ENCODE measurements at places on chromosomes 1 and 21.

GRCh38 chr1:62392951-62393350 is 43.9 kb upstream of the USP1 start:
- no peak overlapping the region for H3K27ac ChIP-seq
- no peaks in the 10 kb centered on the region for H3K4me1 ChIP-seq
- no peaks in the 10 kb centered on the region for H3K36me3 ChIP-seq
- H3K27me3 ChIP-seq, result peaks cover 7% of the 10 kb centered on the region

GRCh38 chr1:233211595-233211994 is 83.9 kb downstream of the PCNX2 start:
- H3K36me3 ChIP-seq, result peaks cover 7% of the 10 kb centered on the region
- no peaks in the 10 kb centered on the region for H3K4me1 ChIP-seq
- no peak for DNase-seq
- H3K27me3 ChIP-seq, result no peaks in the 10 kb centered on the region
- no peak overlapping the region for H3K27ac ChIP-seq

- H3K27me3 ChIP-seq, result no peaks in the 10 kb centered on the region
- no peaks in the 10 kb centered on the region for H3K4me1 ChIP-seq
- no peaks in the 10 kb centered on the region for H3K36me3 ChIP-seq
- H3K27ac ChIP-seq, result no peak overlapping the region
Observed at GRCh38 chr21:30340714-30341573, 3.5 kb upstream of the KRTAP27-1 start.

DNA sequence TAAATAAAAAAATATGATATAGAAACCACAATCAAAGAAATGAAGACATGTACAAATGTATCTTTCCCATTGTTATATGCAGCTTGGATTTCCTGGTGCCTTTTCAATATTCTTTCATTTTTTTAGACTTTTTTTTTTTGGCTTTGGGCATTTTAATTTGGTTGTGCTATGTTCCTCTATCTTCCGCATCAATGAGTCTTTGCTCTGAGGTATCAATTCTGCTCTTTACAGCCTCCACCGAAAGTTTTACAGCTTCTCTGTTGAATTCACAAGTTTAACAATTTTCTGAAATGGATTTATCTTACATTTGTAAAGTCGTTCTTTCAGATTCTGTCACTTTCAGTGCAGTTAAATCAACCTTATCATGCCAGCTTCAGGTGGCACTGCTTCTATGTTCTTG is 50.5 kb downstream of the OMA1 start:
- no peaks in the 10 kb centered on the region for H3K4me1 ChIP-seq
- H3K4me3 ChIP-seq, result no peak overlapping the region
- no peak for DNase-seq

GRCh38 chr1:212167098-212167497 is 118.1 kb upstream of the PPP2R5A start:
- H3K27me3 ChIP-seq, result no peaks in the 10 kb centered on the region
- no peak for DNase-seq
- H3K4me1 ChIP-seq, result peaks cover 15% of the 10 kb centered on the region
- H3K36me3 ChIP-seq, result no peaks in the 10 kb centered on the region

DNA sequence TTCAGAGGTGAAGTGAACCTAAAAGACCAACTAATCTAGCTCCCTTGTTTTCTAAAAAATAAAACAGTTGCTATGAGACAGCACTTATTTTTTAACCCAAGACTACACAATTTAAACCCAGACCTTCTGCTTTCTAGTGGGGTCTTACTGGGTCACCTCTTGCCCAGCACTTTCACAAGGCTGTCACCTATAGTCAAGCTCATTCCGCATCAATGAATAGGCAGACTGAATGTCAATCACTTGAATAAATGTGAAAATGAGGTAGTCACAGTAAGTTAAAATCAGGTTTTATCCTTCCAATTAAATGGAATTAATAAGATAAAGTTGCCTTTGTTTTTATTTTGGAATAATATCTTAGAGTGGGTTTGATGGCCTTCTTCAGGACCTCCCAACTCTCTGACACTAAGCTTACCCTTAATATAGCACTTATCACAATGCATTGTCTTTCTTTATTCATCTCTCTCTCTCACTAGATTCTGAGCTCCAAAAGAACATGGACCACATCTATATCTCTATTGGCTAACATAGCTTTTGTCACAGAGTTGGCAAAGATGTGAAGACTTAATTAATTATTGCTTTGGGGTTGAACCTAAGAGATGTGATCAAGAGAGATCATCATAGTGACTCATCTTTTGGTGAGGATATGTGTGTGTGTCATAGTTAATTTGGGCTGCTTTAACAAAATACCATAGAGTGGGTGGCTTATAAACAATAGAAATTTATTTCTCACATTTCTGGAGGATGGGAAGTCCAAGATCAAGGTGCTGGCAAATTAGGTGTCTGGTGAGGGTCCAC is 248.7 kb upstream of the DAB1 start:
- DNase-seq, result no peak
- H3K4me3 ChIP-seq, result no peak overlapping the region
- H3K4me1 ChIP-seq, result no peaks in the 10 kb centered on the region

DNA sequence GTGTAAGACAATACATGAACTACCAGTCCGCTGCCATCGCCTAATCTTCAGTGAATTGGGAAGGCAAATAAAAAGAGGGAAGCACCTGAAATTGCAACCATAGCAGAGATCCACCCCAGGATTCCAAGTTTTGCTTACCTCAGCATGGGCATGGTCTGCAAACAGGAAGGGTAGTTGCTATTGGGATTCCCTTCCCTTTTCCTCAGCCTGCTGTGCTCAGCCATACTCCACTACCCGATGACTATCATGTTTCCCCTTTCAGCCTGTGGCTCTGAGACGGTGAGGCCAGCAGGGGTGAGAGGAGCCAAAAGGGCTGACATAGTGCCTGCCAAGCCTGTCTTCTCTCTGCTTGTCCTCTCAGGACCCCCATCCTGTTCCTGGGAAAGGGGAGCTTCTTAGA is 64.2 kb downstream of the GPR137B start:
- peaks cover 26% of the 10 kb centered on the region for H3K36me3 ChIP-seq
- H3K27ac ChIP-seq, result no peak overlapping the region
- no peak for DNase-seq
- H3K4me1 ChIP-seq, result no peaks in the 10 kb centered on the region

GRCh38 chr1:147717051-147717705 is 43.2 kb downstream of the GJA5 start:
- DNase-seq, result no peak
- H3K4me3 ChIP-seq, result no peak overlapping the region
- no peaks in the 10 kb centered on the region for H3K4me1 ChIP-seq
- H3K36me3 ChIP-seq, result no peaks in the 10 kb centered on the region

- H3K27me3 ChIP-seq, result no peaks in the 10 kb centered on the region
- H3K4me3 ChIP-seq, result no peak overlapping the region
Observed at GRCh38 chr1:244362476-244362875, 89.2 kb downstream of the ADSS2 start.

DNA sequence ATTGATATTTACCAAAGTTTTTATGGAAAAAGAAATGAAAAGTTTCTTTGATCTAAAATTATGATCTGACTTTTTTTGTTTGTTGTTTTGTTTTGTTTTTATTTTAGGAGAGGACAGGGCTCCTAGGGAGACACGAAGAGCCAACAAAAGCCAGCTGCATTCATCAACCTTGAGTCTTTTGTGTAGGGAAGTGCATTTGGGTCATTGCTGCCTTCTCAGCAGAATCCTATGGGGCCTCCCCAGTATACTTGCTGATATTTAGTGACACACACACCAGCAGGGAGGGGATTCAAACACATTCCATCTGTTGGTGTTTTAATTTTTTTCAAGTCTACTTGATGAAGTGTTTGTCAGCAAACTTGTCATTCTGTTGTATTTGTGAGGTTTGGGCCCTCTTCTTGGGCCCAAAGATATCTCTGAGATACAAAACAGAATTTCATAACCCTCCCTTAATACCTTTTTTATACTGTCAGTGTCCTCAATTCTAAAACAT is 203.5 kb downstream of the NTNG1 start:
- no peaks in the 10 kb centered on the region for H3K27me3 ChIP-seq
- H3K36me3 ChIP-seq, result no peaks in the 10 kb centered on the region
- no peak overlapping the region for H3K4me3 ChIP-seq
- no peak overlapping the region for H3K27ac ChIP-seq
- H3K4me1 ChIP-seq, result no peaks in the 10 kb centered on the region

GRCh38 chr21:28539623-28539988 is 453.1 kb downstream of the LTN1 start:
- no peaks in the 10 kb centered on the region for H3K27me3 ChIP-seq
- no peak for DNase-seq
- H3K4me3 ChIP-seq, result no peak overlapping the region
- no peaks in the 10 kb centered on the region for H3K36me3 ChIP-seq

GRCh38 chr1:20028125-20028524 is 41.9 kb upstream of the PLA2G5 start:
- no peak overlapping the region for H3K27ac ChIP-seq
- no peaks in the 10 kb centered on the region for H3K27me3 ChIP-seq
- DNase-seq, result no peak
- no peaks in the 10 kb centered on the region for H3K36me3 ChIP-seq

DNA sequence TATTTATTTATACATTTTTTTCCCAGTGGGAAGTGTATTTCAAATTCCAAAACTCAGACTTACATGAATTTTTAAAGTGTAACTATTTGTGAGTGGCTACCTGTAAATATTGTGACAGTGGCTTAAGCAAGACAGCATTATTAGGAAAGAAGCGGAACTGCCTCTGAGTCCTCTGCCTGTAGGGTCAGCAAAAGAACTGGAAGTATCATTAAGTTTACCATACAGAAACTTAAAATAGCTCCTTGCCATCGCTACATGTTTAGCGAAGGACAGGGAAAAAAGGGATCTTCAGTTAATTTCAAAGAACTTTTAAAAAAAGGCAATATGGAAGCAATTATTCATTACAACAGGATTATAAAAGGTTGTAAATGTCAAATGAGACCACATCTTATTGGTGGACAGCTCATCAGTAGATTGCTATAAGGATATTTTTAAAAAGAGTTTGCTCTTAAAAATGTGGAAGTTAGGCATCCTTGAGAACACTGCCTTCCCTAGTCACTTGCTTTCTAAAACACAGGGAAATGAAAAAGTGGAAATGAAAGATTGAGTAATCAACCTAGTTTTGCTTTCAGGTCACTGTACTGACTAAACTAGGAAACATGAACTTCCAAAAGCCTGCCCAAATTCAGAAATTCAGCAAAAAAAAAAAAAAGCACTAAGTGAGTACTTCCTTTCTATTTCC is 39.2 kb downstream of the NSL1 start:
- no peak overlapping the region for H3K27ac ChIP-seq
- no peaks in the 10 kb centered on the region for H3K4me1 ChIP-seq

DNA sequence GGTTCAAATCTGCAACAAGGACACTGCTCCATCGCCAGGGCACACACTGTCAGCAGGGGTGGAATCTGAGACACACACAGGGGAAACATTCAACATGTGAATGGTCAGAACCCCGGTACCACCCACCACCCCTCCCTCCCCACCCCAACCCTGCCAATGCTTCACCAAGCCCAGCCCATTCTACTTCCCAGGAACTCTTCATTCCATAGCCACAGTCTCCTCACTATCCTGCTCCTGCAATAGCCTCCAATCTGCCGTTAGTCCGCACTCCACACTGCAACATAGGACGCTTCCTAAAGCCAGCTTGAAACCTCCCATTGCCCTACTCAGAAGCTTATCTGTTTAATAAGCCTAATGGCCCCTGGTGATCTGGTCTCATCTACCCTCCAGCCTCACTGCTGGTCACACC is 7.5 kb upstream of the RAB3B start:
- H3K4me1 ChIP-seq, result no peaks in the 10 kb centered on the region
- H3K4me3 ChIP-seq, result no peak overlapping the region
- no peaks in the 10 kb centered on the region for H3K36me3 ChIP-seq
- DNase-seq, result no peak
- no peak overlapping the region for H3K27ac ChIP-seq
